ENCODE measurements at places on chromosomes 11 and 22.
A peak's percentile ranks its signal among the peaks of the same experiment; 100 is the strongest.

- no peak for DNase-seq
Measured at GRCh38 chr22:23245799-23246136, 65.5 kb downstream of the BCR start.

DNA sequence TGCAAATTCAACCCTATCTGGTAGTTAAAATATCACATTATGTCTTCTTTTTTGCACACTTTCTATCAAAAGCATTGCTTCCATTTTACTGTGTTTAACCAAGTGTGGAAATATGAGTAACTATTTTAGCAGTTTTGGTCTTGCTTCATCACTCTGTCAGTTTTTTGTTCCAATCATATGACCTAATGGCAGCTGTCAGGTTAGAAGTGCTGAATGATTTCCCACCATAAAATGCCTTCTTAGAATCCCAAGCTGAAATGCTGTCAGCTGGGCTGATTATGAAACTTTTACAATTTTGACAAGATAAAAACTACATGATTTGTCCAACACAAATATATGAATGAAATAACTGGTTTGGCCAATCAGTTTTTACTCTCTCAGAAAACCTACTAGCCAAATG is 1654.6 kb upstream of the RAG2 start:
- DNase-seq: no peak

DNA sequence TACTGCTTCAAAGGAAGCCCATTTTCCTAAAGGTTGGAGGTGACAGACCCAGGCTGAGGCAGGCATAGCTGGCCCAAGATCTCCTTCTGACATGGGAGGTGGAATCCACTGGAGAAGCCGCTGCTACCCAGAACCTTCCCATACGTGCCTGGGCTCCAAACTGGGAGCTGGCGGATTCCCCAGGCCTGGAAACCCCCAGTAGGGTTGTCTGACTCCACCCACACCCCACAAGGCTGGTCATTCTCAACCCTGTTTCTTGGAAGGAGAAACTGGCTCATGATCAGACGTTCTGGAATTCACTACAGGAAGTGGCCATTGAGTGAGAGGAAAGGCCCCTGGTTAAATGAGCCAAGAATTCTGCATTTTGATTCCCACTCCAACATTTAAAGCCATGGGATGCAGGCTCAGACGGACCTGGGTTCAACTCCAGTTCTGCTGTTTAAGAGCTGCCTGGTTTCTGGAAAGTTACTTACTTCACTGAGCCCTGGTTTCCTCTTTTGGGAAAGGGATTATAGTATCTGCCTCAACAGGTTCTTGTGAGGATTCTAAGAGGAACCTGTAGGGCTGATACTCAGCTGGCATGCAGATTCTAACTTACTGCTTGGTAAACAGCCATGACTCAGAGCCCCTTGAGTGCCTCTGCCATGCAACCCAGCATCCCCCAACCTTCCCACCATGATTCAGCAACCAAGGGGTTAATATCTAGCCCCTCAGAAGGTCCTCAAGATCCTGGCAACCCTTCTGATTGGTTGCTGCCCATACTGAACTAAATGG is 19.4 kb upstream of the TSKU start:
- DNase-seq: peak; percentile 67

- peak; percentile 14 for DNase-seq
Measured at GRCh38 chr11:79902493-79902892, 461.7 kb upstream of the TENM4 start.

DNA sequence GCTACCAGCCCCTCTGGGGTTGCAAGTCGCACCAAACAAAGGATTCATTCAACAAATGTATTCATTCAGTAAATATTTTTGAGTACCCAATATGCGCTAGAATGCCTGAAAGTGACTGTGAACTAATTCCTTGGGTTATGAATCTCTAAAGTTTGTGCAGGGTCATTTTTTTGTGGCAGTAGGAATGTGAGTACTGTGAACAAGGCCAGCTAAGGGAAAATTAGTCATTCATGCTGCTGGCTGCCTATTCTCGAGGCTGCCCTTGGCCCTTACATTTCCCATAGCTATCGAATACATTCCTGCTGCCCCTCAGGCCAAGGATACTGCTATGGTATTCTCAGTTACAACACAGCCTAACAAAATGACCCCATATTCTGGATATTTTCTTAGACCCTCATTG is 141.6 kb downstream of the TRPC6 start:
- DNase-seq: peak; percentile 52

GRCh38 chr11:71566081-71566620 is 788 bp downstream of the KRTAP5-10 start:
- DNase-seq: no peak

- DNase-seq: no peak
Measured at GRCh38 chr11:45748801-45749200, 56.1 kb upstream of the SLC35C1 start.

- no peak for DNase-seq
Measured at GRCh38 chr22:26267856-26268255, 98.6 kb downstream of the SEZ6L start.

- DNase-seq: no peak
Measured at GRCh38 chr22:23613193-23613972, 18.7 kb downstream of the DRICH1 start.

GRCh38 chr22:25643232-25644000 is 78.9 kb downstream of the GRK3 start:
- DNase-seq: no peak

GRCh38 chr11:13278609-13279486 is 1.3 kb downstream of the BMAL1 start:
- no peak for DNase-seq

GRCh38 chr11:8426076-8426475 is 162.4 kb upstream of the LMO1 start:
- no peak for DNase-seq

GRCh38 chr11:82969811-82970210 is 68.3 kb downstream of the DDIAS start:
- no peak for DNase-seq

DNA sequence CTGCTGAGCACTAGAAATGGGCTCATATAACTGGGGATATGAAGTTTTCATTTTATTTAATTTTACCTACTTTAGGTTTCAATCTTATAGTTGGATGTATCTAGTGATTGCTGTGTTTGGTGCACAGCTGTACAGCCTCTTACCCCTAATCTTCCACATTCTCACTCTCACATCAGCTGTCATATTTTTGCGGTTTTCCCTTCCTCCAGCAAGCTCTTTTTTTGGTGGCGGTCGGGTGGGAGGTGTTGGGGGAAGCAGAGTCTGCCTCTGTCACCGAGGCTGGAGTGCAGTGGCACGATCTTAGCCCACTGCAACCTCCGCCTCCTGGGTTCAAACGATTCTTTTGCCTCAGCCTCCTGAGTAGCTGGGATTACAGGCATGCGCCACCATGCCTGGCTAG is 445.1 kb upstream of the ISX start:
- no peak for DNase-seq

- no peak for DNase-seq
Measured at GRCh38 chr11:32511926-32512325, 71.7 kb upstream of the EIF3M start.

- DNase-seq: no peak
Measured at GRCh38 chr11:133821776-133822175, 23.5 kb downstream of the SPATA19 start.

DNA sequence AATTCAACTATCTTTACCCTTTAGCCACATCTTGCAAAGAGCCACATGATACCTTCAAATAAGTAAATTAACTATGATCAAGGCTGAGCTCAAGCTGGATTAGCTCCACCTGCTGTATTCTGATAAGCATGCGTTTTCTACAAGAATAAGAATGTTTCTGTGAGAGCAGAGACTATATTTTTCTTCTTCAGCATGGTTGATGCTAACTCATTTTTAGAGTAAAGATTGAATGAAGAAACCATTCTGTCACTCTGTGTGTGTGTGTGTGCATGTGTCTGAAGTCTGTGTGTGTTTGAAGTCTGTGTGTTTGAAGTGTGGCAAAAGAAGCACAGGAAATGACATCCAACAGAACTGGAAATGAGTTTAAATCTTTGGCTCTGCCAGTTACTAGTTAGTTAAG is 12.0 kb upstream of the LAYN start:
- DNase-seq: no peak

- DNase-seq: no peak
Measured at GRCh38 chr22:44780876-44781449, 28.6 kb downstream of the ARHGAP8 start.

GRCh38 chr11:121754598-121754997 is 301.8 kb upstream of the SORL1-AS1 start:
- DNase-seq: no peak

GRCh38 chr22:50309601-50309991 is 2.1 kb upstream of the PLXNB2 start:
- DNase-seq: no peak

DNA sequence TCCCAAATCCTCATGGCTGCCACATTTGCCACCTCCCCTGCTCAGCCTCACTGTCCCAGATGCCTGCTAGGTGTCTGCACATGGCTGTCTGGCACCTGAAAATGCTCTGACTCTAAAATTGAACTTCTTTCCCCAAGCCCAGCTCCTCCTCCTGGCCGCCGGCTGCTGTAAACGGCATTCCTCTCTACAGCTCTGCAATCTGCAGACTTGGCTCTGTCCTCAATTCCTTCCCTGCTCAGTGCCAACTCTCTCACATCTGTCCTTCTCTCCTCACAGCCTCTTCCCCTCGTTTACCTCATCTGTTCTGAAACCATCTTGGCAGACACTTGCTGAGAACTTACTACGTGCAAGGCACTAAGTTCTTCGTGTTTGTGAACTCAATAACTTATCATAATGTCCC is 169.4 kb upstream of the SYT13 start:
- DNase-seq: no peak

GRCh38 chr11:45918331-45918941 is 759 bp upstream of the PEX16 start:
- no peak for DNase-seq

GRCh38 chr11:67592880-67593564 is 9.4 kb downstream of the GSTP1 start:
- no peak for DNase-seq

DNA sequence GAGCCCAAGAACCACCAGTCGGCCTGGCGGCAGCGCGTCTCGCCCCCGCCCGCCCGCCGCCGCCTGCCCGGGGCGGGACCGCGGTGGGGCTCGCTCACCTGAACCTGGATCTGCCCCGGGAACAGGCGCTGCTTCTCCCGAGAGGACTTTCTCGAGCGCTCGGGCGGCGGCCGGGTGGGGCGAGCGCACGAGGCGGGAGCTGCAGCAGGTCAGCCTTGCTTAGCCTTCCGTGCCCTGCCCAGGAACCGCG is 133 bp downstream of the MYH9 start:
- no peak for DNase-seq

GRCh38 chr22:39622881-39623367 is 52.4 kb downstream of the CACNA1I start:
- no peak for DNase-seq

GRCh38 chr11:132904607-132905006 is 627.7 kb downstream of the OPCML start:
- DNase-seq: no peak

DNA sequence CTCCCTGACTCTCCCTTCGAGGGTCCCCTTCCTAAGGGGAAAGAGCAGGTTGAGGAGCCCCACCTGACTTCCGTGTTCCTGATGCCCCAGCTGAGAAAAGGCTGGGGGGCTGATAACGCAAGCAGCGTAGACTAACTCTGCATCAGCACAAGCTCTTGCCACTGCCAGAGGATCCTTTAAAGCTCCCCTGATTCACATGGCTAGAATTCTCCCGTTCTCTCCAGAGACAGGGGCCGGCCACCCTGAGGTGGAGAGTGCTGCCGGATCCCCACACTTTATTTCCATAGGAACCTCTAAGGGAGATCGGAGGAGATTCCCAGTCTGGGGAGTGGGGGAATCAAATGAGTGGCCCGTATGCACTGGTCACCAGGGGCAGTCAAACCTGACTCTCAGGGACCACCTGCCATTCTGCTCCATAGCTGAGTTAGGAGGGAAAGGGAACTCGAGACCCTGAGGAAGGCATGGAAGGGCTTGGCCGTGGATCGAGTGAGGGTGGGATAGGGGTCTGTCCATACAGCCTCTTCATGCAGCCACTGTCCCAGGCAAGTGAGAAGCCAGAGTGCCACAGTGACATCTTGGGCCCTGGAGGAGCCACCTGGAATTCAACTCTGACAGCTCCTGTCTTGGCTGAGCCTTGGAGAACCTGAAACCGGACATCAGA is 1.4 kb upstream of the VSIG10L2 start:
- no peak for DNase-seq

DNA sequence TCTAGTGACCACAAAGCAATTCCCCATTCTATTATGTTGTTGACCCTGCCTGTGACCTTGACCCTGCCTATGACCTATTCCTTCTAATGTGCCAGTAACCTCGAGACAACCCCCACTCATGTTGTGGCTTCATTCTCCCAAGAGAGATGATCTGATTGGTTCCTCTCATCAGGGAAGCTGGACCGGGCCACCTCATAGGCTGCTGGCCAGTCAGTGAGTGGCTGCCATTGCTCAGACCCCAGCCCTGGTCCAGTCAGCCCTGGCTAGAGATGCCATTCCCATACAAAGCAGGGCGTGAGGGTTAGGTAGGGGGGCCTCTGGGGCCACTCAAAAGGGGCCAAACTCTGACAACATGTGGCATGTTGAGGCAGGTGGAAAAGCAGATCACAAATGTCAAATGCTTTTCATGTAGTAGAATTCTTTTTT is 11.9 kb downstream of the SLC29A2 start:
- no peak for DNase-seq

GRCh38 chr11:12285106-12285505 is 92.3 kb upstream of the PARVA start:
- DNase-seq: peak; percentile 94

GRCh38 chr11:65773784-65774411 is 6.9 kb downstream of the AP5B1 start:
- no peak for DNase-seq

- peak; percentile 68 for DNase-seq
Measured at GRCh38 chr22:47328550-47329243, 566.2 kb downstream of the TBC1D22A start.

DNA sequence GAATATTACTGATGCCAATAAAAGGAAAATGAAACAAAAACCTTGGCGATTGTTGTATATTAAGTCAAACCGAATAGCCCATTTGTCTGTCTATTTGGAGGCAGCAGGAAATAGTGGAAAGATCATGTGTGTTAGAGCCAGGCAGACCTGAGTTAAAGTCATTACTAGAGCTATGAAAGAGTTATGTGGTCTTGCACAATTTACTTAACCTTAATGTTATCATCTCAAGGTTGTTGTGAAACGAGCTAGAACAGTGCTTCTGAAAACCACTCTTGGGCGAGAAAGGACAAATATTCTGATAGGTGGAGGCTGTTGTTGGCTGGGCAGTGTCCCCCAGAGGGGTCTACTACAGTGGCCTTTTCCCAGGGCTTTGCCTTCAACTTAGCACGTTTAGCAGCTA is 60.0 kb upstream of the NUP160 start:
- no peak for DNase-seq

DNA sequence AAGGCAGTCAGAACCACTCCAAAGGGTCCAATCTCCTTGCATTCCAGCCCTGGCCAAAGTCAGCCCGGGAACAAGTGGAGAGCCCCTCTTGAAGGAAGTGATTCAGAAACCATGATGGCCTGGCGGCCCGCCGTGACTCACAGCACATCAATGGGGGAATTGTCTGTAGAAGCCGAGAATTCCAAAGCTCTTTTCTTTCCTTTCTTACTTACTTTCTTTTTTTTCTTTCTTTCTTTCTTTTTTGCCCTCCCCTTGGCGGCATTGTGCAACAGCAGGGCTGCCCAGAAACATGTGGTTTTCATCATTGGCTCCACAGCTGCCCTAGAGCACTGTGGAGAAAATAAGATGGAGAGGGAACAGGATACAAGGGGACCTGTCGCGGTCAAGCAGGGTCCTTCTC is 140.2 kb upstream of the TIMP3 start:
- peak; percentile 50 for DNase-seq

Measured in AG04449 (cell line).